ENCODE measurements at places on chromosomes 3 and 15.

- DNase-seq, result no peak
Observed at GRCh38 chr15:83940136-83940535, 286.2 kb downstream of the ADAMTSL3 start.

DNA sequence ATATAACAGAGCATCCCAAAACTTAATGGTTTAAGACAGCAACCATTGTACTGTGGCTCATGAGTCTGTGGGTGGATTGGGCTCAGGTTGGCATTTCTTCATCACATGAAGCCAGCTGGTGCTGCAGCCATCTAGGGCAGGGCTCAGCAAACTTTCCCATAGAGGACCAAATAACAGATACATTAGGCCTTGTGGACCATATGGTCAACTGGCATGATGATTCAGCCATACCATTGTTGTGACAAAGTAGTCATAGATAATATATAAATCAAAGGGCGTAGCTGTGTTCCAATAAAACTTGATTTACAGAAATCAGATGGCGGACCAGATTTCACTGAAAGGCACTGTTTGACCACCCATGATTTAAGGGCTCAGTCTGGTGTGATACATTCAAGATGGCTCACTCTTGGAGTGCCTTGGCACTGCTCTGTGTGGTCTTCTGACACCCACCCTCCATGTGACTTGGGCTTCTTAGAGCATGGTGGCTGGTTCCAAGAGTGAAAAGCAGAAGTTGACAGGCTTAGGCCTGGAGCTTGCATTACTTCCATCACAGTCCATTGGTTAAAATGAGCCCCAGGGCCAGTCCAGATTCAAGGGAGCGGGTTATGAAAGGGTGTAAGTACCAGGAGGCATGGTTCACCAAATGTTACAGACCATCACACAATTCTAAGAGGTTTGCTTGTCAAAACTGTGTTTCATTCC, 40.8 kb upstream of the BHLHE40 start:
- DNase-seq, result no peak

DNA sequence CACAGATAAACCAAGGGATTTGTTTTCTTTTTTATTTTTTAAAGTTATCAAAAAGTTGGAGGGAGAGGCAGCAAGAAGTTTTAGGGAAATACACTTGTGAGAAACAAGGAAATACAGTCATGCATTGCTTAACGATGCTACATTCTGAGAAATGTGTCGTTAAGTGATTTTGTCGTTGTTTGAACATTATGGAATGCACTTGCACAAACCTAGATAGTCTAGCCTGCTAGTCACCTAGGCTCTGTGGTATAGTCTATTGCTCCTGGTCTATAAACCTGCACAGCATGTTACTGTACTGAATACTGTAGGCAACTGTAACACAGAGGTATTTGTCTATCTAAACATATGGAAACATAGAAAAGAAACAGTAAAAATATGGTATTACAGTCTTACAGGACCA, 2.0 kb upstream of the NFKBIZ start:
- no peak for DNase-seq

- DNase-seq, result no peak
Observed at GRCh38 chr15:82159922-82160321, 102.6 kb downstream of the EFL1 start.
